Activated T-helper 9 cell treated with anti-CD3 and anti-CD28 coated beads, Interleukin-2, amount 50 U/mL, for 16 hours (primary cell): ENCODE measurements at places on chromosomes 11 and 22.
A peak's percentile ranks its signal among the peaks of the same experiment; 100 is the strongest.

GRCh38 chr11:17478070-17478469 is 1.4 kb upstream of the ABCC8 start:
- no peak for DNase-seq

GRCh38 chr11:32888805-32889204 is 3.8 kb upstream of the QSER1 start:
- DNase-seq, result no peak

DNA sequence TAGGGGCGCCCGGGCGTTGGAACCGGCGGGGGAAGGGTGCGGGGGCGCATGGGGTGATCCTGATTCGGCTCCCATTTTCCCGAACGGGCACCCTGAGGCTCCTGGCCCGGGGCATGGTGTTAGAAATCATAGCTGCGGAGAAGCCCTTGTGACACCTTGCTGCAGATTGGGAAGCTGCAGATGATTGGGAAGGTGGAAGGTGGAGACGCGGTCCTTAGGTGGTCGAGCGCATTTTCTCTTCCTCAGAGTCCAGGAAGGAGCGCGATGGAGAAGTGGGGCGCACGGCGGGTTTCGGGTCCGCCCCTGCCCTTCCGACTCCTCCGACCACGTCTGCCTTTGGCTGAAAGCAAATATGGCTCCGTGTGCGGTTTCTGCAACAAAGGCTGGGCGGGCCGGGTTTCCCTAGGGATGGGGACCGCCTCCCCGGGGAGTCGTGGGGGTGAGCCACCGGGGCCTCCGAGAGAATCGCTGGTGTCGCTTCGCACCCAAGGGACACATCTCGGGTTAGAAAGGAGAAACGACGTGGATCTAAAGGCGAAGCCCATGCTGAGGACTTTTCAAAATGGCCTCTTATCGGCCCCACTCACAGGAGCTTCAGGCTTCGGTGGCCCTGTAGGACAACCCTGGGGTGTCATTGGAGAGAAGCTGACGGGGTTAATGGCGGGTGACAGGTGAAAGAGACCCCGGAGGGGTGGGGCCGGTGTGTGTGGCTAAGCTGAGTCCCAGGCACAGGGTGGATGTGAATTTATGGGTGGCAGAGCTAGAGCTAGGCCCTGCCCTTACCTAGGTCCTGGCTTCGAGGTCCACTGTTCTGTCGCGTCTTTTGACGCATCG is 707 bp upstream of the FTH1 start:
- DNase-seq, result peak; percentile 20

- peak; percentile 13 for DNase-seq
Observed at GRCh38 chr11:59172345-59173079, 580 bp downstream of the DTX4 start.

- DNase-seq, result no peak
Observed at GRCh38 chr11:107184986-107185385, 166.7 kb upstream of the GUCY1A2 start.

DNA sequence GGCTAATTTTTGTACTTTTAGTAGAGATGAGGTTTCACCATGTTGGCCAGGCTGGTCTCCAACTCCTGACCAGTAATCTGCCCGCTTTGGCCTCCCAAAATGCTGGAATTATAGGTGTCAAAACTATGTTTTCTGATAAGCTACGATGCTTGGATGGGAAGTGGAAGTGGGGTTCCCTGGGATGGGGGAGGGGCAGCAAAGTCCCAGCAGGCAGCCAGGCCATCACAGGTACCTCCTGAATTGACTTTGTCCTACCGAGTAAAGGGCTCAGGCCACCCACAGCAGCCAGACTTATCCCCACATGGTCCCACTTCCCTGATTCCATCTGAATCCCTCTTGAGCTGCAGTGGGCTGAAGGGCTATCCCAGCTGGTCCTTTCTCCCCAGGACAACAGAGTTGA is 6.9 kb downstream of the FTH1 start:
- no peak for DNase-seq

DNA sequence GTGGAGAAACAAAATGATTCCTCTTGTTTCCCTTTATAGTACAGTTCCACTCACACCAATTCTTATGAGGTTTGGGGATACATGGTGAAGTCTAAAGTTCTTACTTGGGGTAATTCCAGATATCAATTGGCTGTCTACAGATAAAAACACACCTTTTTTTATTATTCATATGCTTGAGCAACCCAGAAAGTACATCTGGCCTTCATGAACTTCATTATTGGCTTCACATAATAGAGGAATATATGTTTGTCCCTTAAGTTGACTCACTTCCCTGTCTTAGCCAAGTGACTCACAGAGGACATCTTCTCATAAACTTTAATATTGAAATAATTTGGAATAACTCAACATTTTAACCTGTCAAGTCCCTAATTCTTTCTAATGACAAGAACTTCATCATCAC is 36.3 kb upstream of the SOX6 start:
- no peak for DNase-seq
